CD4-positive, CD25-positive, alpha-beta regulatory T cell (primary cell): ENCODE measurements at places on chromosomes 13 and 19.

- H3K27me3 ChIP-seq: no peaks in the 10 kb centered on the region
- H3K27ac ChIP-seq: no peak overlapping the region
- DNase-seq: peak; percentile 26
- H3K4me3 ChIP-seq: no peak overlapping the region
- no peaks in the 10 kb centered on the region for H3K36me3 ChIP-seq
These were observed 355.2 kb downstream of the KCNRG start for GRCh38 chr13:50370303-50370950.

DNA sequence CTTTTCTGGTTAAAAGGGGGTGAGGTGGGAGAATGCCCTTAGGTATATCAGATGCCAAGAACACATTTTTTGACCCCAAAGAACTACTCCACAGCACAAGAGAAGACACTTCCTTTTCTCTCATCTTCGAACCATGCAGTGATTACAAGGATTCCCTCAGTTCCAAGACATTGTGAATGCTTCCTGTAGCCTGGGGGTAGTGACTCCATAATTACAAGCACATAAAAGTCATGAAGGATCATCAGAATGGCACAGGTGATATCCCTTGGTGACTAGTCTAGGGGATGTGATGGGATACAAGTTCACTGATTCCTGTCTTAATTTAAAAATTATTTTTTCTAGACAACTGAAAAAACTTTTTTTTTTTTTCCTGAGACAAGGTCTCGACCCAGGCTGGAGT is 78.0 kb downstream of the ZC3H13 start:
- peaks cover 77% of the 10 kb centered on the region for H3K36me3 ChIP-seq
- H3K27me3 ChIP-seq: no peaks in the 10 kb centered on the region
- no peak for DNase-seq
- H3K27ac ChIP-seq: no peak overlapping the region
- H3K4me1 ChIP-seq: no peaks in the 10 kb centered on the region

DNA sequence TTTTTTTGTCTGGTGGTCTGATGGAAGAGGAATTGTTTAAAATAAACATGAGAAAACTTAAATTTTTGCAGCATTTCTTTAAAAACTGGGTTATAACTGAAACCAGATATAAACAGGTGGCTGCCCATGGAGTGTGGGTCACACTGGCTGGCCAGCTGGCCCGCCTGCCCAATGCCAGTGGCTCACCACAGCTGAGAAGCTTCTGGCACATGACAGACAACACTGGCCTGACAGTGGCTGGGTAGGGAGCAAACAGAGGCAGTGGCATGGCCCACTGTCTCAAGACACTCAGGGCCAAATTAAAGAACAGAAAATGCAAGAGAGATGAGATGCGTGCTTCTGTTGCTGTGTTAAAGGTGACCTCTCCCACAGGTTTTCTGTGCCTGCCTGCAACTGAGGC is 3.1 kb upstream of the SLC35E1 start:
- H3K4me1 ChIP-seq: peaks cover 39% of the 10 kb centered on the region
- DNase-seq: no peak
- no peak overlapping the region for H3K4me3 ChIP-seq
- H3K27ac ChIP-seq: no peak overlapping the region
- H3K36me3 ChIP-seq: peaks cover 45% of the 10 kb centered on the region

- peaks cover 44% of the 10 kb centered on the region for H3K4me1 ChIP-seq
- no peaks in the 10 kb centered on the region for H3K27me3 ChIP-seq
- H3K36me3 ChIP-seq: no peaks in the 10 kb centered on the region
- H3K27ac ChIP-seq: peak overlapping the region; percentile 84
These were observed 1.0 kb upstream of the ETFB start for GRCh38 chr19:51367255-51367564.

DNA sequence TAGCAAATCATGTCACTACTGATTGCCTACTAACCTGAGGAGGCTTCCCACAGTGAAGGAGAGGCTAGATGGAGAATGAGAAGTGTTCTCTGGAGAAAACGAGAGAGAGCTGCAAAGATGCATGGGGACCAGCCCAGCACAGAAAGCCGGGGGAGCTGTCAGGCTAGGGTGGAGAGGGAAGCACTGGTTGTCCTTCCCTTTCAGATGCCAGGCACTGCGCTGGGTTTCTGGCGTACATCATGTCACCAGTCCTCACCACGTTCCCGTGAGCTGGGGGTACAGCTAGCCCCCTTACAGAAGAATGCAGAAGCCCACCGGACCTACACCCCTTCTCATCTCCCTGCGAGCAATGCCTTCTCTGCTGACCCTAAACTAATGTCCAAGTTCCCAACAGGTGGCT is 86.0 kb downstream of the STK24 start:
- H3K4me3 ChIP-seq: no peak overlapping the region
- H3K27me3 ChIP-seq: no peaks in the 10 kb centered on the region
- no peak overlapping the region for H3K27ac ChIP-seq
- peaks cover 28% of the 10 kb centered on the region for H3K36me3 ChIP-seq
- peaks cover 48% of the 10 kb centered on the region for H3K4me1 ChIP-seq

DNA sequence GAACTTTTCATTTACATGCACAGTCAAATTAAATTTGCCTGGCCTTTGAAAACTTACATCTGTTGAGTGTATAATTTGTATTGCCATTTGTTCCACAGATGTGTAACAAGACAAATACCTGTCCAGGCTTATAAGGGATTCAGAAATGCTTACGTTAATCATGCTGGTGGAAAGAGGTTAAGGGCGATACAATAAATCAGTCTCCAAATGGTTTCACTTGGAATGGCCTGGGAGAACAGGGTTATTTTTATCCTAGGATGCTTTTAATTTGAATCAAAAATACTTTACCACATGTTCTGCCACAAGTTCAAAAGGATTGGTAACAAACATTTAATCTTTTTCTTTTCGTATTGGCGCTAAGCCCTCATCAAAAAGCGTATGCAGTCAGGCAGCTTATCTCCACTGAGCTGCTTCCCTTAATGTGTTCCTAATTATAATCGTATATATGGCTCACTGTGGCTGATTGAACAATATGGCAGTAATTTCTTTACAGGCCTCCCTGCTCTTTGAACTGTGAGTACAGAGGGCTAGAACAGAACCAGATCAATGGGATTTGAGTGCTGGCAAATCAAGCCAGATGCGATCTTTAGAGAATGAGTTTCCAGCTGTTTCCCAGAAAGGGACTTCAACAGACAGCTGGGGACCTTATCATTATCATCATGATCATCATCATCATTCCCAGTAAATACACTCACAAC is 425.7 kb downstream of the SPRY2 start:
- no peak overlapping the region for H3K4me3 ChIP-seq
- H3K27me3 ChIP-seq: no peaks in the 10 kb centered on the region

DNA sequence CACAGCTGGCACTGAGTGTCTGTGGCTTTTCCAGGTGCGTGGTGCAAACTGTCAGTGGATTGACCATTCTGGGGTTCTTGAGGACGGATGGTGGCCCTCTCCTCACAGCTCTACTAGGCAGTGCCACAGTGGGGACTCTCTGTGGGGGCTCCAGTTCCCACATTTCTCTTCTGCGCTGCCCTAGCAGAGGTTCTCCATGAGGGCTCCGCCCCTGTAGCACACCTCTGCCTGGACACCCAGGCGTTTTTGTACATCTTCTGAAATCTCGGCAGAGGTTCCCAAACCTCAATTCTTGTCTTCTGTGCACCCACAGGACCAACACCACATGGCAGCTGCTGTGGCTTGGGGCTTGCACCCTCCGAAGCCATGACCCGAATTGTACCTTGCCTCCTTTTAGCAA is 9.2 kb downstream of the ZNF627 start:
- H3K4me3 ChIP-seq: no peak overlapping the region
- H3K27me3 ChIP-seq: no peaks in the 10 kb centered on the region
- peaks cover 2% of the 10 kb centered on the region for H3K36me3 ChIP-seq
- no peak for DNase-seq
- no peak overlapping the region for H3K27ac ChIP-seq

DNA sequence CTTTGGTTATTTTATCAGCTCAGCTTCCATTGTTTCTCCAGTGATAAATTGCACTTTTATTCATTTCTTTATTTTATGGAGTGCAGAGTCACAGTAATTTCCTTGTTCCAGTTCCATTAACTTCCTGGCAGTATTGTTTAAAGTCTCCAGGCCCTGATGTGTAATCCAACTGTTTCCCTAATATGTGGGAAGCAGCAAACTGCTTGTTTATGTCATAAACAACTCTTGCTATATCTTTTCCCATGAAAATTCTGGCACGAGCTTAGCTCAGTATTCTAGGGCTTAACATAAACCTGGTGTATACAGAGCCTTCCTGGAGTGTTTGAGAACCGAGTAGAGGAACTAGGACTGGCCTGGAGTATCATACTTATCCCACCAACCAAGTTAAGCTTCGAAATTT is 83.5 kb upstream of the ARGLU1 start:
- no peaks in the 10 kb centered on the region for H3K36me3 ChIP-seq
- no peak overlapping the region for H3K27ac ChIP-seq
- H3K4me1 ChIP-seq: no peaks in the 10 kb centered on the region
- H3K4me3 ChIP-seq: no peak overlapping the region

GRCh38 chr13:106348075-106348840 is 187.2 kb downstream of the EFNB2 start:
- no peak for DNase-seq
- H3K36me3 ChIP-seq: no peaks in the 10 kb centered on the region
- no peaks in the 10 kb centered on the region for H3K4me1 ChIP-seq
- H3K4me3 ChIP-seq: no peak overlapping the region
- peaks cover 5% of the 10 kb centered on the region for H3K27me3 ChIP-seq

DNA sequence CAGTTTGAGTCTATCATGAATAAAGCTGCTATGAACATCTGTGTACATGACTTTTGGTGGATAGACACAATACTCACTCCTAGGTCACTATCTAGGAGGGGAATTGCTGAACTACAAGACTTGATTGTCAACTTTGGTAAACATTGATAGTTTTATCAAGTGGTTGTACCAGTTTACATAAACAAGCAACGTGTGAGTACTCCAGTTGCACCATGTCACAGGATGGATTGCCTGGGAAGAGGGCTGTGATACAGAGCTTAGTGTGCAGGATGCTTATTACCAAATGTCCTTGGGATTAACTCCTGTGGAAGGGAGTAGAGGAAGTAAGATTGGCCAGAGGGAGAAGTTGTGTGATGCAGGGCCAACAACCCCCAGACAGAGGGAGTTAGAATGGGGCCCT is 37.7 kb downstream of the RAP2A start:
- H3K4me3 ChIP-seq: no peak overlapping the region
- H3K36me3 ChIP-seq: no peaks in the 10 kb centered on the region
- DNase-seq: no peak
- H3K27ac ChIP-seq: no peak overlapping the region
- H3K27me3 ChIP-seq: peaks cover 2% of the 10 kb centered on the region
- H3K4me1 ChIP-seq: no peaks in the 10 kb centered on the region

- H3K4me1 ChIP-seq: no peaks in the 10 kb centered on the region
- H3K36me3 ChIP-seq: peaks cover 17% of the 10 kb centered on the region
- no peak overlapping the region for H3K4me3 ChIP-seq
- DNase-seq: no peak
- no peak overlapping the region for H3K27ac ChIP-seq
These were observed 26.7 kb downstream of the ZNF850 start for GRCh38 chr19:36745870-36746269.

DNA sequence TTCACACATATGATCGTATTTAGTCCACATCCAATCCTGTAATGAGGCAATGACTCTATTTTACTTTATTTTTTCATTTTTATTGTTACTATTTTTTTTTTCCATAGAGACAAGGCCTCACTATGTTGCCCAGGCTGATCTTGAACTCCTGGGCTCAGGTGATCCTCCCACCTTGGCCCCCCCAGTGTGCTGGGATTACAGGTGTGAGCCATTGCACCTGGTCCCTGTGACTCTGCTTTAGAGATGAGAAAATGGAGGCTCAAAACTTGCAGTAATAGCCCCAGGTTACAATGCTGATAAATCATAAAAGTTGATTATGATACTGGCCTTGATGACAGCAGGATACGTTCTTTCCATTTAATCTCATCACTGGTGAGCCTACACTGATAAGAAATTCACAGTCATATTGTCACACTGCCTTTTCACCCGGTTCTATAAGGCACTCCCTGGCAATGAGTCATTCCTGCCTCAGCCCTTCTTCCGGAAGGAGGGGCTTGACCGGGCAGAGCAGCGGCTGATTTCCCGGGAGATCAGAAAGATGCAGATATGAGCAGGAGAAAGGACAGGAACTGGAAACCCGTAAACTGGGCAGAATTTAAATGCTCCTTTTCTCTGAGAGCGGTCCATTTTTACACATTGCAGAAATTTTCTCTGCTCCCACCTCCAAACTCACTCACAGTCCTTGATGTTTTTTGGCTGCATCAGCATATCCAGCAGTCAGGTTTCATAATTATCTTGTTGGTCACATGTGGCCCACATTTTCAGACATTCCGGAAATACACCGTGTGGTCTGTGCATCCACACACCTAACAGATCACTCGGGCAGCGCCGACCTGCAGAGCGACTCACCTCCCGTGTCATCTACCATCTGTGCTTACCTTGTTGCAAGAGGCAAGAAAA is 616.4 kb downstream of the EFNB2 start:
- no peaks in the 10 kb centered on the region for H3K27me3 ChIP-seq
- no peaks in the 10 kb centered on the region for H3K4me1 ChIP-seq
- H3K36me3 ChIP-seq: no peaks in the 10 kb centered on the region
- no peak overlapping the region for H3K27ac ChIP-seq
- no peak overlapping the region for H3K4me3 ChIP-seq

GRCh38 chr19:35015270-35015953 is 14.9 kb upstream of the SCN1B start:
- peak overlapping the region; percentile 81 for H3K27ac ChIP-seq
- peaks cover 56% of the 10 kb centered on the region for H3K36me3 ChIP-seq
- no peak for DNase-seq
- H3K27me3 ChIP-seq: no peaks in the 10 kb centered on the region
- H3K4me3 ChIP-seq: peak overlapping the region; percentile 26

DNA sequence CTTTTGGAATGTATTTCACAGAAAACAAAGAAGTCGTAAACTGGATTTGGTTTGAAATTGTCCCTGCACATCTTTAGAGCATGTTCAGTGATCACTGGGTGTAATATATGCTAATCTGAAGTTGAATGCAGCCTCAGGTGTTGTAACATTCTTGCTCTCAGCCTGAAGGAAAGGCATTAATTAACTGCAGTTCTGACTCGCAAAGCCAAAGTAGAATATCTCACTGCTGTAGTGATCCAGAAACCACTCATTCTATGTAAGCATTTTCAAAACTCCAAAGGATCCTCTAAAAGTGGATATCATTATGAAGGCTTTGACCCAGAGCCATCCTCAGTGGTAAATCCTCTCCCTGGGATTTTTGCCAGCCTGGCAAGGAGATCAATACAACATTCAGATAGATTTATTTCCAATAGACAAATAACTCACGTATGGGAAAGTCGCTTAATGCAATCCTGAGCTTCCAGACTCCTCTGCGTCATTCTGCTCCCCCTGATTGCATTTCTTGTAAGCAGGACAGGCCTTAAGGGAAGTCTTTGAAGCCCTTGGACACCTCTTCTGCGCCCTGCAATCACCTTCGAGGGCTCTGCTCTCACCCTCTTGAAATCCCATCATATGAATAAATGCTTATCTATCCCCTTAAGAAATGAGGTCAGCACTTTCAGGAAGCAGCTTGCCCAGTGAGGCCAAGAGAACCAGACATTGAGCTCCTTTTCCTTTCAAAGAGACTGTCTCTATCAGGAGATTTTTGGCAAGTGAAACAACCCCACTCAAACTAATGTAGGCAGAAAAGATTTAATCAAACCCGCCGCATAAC is 301.7 kb upstream of the NBEA start:
- H3K4me3 ChIP-seq: no peak overlapping the region
- DNase-seq: no peak
- no peaks in the 10 kb centered on the region for H3K36me3 ChIP-seq
- no peak overlapping the region for H3K27ac ChIP-seq
- H3K27me3 ChIP-seq: no peaks in the 10 kb centered on the region

- DNase-seq: no peak
- H3K4me3 ChIP-seq: no peak overlapping the region
- no peaks in the 10 kb centered on the region for H3K4me1 ChIP-seq
- H3K27me3 ChIP-seq: peaks cover 7% of the 10 kb centered on the region
- H3K27ac ChIP-seq: no peak overlapping the region
These were observed 99.4 kb downstream of the WASF3 start for GRCh38 chr13:26656919-26657318.
